ENCODE measurements at places on chromosomes 12 and 14.
A peak's percentile ranks its signal among the peaks of the same experiment; 100 is the strongest.

DNA sequence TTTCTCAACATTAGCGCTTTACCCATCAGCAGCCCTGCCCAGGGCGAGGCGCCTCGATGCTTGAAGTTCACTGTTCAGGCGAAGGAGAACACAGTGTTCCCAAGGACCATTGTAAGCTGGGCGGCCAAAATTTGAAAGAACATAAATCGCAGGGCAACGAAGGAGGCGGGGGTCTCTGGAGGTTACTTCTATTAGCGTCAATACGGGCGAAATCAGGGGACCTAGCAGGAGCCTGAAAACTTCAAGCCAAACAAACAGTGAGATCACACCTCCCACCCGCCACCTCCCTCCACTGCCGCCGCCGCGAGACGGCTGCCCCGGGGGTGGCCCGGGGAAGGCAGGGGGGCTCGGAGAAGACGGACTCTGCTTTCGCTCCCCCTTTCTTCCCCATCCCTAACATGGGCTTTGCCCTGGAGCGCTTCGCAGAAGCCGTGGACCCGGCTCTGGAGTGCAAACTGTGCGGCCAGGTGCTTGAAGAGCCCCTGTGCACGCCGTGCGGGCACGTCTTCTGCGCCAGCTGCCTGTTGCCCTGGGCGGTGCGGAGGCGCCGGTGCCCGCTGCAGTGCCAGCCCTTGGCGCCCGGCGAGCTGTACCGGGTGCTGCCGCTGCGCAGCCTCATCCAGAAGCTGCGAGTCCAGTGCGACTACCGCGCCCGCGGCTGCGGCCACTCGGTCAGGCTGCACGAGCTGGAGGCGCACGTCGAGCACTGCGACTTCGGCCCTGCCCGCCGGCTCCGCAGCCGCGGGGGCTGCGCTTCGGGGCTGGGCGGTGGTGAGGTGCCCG, at the start of gene PDZRN4:
Gene PDZRN4 (plus strand): TSS at position 263 of the 783 bp plus-strand sequence.
- DNase-seq, result no peak

DNA sequence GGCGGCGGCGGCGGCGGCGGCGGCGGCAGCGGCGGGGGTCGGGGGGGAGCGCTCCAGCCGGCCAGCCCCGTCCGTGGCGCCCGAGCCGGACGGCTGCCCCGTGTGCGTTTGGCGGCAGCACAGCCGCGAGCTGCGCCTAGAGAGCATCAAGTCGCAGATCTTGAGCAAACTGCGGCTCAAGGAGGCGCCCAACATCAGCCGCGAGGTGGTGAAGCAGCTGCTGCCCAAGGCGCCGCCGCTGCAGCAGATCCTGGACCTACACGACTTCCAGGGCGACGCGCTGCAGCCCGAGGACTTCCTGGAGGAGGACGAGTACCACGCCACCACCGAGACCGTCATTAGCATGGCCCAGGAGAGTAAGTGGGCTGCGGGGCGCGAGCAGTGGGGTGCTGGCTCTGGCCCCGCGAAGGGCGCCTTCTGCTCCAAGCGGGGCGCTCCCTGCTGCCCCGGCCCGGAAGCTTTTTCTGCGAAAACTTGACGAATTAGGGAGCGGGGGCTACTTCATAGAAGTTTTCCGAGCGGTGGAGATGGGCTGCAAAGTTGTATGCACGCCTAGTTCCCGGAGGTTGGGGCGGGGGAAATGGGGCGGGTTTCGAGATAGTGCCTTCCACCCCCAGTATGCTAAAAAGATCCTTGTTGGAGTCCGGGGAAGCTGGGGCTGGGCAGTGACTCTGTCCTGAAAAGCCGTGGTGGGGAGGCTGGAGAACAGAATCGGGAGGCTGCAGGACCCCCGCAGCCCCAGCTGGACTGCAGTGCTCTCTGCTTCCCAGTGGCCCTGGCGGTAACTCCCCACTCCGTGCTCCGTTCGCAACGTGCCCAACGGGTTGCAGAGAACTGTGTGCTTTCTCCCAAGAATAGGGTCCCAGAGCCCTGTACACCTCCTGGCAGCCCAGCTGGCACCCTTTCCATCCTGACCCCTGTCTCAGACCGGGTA, 751 bp downstream of the GDF11 start:
- DNase-seq, result peak; percentile 52

DNA sequence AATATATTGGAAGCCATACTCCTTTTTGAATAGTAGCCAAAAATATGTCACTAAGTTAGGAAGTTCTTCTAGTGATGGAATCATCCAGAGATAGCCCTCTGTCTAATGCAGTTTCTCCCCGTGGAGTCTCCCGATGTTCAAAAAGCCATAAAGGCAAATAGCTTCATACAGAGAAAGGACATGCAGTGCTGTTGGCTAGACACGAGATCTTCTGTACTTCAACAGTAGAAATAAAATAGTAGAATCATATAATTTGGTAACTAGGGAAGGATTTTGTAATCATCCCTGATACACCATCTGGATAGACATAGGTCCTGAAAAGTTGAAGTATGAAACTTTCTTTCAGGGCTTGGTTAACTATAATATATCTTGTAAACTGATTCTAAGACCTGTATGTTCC, 27.6 kb downstream of the LRFN5 start:
- no peak for DNase-seq

DNA sequence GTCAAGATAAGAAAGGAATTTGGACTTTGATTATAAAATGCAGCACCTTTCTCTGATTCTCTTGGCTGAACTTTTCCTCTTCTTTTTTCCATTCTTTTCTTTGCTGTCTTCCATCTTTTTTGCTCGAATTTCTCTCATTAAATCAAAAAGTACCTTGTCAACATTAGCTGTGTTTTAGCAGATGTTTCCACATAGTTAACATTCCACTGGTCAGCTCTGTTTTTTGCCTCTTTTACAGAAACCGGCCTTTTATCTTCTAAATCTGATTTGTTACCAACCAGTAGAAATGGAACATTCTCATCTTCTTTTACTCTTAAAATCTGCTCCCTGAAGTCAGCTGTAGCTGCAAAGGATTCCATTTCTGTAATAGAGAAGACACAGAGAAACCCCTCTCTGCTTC, 71.1 kb upstream of the SYT1 start:
- DNase-seq, result no peak

GRCh38 chr14:57244106-57244505, 24.6 kb downstream of the EXOC5 start:
- no peak for DNase-seq

- no peak for DNase-seq
Measured at GRCh38 chr12:103640410-103640809, 53.3 kb downstream of the STAB2 start.

Measured in stimulated activated CD4-positive, alpha-beta T cell treated with anti-CD3 and anti-CD28 coated beads, Interleukin-1b, Interleukin-23, amount 100 ng/mL, for 48 hours (primary cell).